Right ventricle myocardium superior (tissue), 1 donor: ENCODE measurements at places on chromosomes 7 and 10.

DNA sequence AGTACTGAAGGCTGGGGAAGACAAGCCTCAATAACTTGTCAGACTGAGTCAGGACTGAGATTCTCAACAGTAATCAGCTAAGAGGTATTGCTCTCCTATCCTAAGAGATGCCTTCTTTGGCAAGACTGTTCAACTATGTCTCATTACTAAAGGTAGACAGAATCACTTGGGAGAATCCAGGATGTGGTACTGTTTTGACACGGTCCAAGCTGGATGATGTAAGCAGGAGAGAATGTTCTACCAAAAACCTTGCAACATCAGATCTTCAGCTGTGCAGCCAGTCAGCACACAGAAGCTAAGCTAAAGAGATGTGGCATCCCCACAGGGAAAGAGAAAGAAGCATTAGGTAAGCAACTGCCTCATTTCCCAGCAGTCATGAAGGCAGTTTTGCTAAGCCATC is 391.4 kb downstream of the NRG3 start:
- no peak for DNase-seq

- DNase-seq: no peak
These were observed 61.5 kb downstream of the SLIT1 start for GRCh38 chr10:97124211-97124610.

GRCh38 chr7:52639126-52639525 is 396.3 kb upstream of the POM121L12 start:
- no peak for DNase-seq

GRCh38 chr10:31669357-31669756 is 259.3 kb downstream of the ARHGAP12 start:
- no peak for DNase-seq

DNA sequence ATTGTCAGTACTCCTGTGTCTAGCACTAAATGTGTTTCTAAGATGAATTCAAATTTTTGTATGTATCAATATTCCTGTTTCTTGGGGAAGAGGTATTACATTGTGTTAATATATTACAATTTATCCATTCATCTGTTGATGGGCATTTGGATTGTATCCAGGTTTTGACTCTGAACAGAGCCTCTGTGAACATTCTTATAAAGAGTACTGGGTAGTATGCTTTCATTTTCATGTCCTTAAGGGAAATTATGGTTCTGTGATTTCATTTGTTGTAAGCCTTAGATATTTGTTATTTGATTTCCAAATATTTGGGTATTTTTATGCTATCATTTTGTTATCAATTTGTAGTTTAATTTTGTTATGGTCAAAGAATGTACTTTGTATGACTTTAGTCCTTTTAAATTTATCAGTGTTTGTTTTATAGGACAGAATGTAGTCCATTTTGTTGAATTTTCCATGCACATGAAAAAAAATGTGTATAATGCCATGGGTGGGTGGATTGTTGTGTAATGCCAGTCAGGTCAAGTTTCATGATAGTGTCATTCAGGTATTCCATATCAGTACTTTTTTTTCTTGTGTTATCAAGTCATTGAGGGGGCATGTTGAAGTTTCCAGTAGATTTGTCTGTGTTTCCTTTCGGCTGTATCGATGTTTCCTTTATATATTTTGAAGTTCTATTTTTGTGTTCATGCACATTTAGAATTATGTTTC is 38.4 kb downstream of the STAM start:
- DNase-seq: no peak

DNA sequence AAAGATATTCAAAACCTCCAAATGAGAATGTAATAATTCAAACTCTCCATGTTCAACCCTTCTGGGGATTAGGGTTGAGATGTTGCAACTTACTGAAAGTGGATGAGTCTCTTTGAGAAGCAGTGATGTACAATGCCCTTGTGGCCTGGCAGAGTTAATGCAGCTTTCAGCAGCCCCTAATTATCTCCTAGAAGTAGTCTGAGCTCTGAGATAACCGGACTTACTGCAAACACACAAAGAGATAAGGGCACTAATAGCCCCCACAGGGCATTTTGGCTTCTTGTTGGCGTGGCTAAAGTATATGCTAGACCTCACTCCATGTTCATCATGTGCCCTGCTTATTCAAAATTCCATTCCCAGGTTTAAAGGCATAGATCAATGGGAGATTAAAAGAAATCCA is 404.7 kb downstream of the NEBL start:
- no peak for DNase-seq

- DNase-seq: no peak
These were observed 162.8 kb upstream of the NFE2L3 start for GRCh38 chr7:25989140-25989705.

DNA sequence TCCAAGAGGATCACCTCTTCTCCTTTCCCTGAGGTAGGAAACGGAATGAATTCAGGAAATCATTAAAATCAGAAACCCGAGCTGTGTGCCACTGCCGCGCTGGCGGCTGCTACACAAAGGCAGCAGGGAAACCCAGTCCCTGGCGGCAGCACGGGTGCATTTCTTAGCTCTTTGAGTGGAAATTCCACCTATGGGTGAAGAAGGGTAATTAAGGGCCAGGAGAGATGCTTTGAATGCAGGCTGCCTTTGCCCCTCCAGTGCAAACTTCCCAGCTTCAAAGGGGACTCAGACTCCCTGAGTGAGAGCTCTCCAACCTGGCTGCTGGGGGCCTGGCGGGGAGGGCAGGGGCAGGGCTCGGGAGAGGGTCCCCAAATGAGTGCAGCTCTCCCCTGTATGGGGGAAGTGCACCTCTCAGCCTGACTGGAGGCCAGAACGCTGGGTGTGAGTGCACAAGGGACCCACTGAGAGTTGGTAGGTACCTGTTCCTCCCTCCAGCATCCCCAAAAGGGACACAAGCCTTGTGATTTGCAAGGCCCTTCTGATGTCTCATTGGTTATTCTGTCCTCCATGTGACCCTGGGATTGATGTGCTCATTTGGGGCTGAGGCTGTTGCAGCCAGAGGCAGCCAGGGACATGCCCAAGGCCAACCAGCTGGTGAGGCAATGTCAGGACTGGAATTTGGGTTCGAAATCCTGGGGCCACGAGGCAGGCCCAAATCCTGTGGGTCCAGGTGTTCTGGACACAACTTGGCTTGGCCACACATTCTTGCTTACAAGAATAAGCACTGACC is 16.3 kb upstream of the ZMIZ1 start:
- no peak for DNase-seq

DNA sequence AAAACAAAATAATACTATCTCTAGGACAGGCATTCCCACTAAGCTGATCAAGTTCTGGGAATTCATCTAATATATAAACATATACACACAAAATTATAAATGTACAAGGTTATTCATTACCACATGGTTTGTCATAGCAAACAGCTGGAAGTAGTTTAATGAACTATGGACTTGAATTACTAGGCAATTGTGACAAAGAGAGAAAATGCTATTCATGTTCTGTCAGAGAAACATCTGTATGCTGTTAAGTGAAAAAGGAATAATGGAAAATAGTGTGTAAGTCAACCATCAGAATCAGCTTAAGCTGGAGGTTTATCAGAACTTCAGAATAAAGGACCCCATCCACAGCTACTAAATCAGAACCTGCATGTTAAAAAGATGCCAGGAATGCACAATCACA is 2.8 kb downstream of the ZNF248 start:
- no peak for DNase-seq

DNA sequence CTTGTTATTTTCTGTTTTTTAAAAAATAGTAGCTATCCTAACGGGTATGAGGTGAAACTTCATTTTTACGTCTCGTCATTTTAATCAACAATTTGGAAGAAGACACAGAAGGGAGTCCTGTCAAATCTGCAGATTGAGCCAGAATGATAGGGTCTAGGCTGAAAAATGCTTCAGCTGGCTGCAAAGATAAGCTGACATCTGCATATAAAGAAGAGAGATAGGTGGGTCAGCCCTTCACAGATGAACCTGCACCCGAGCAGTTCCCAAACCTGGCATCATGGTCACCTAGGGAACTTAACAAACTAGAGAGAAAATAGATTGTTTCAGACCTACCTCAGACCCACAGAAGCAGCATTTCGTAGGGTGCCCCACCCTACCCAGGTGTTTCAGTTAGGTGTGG is 35.2 kb upstream of the BMPR1A start:
- DNase-seq: no peak

- DNase-seq: no peak
These were observed 55.3 kb downstream of the STK32C start for GRCh38 chr10:132252412-132252811.

GRCh38 chr10:95327367-95327766 is 36.6 kb upstream of the PDLIM1 start:
- peak; percentile 75 for DNase-seq

- no peak for DNase-seq
These were observed 1085.5 kb downstream of the SORCS1 start for GRCh38 chr10:106078895-106079576.

- no peak for DNase-seq
These were observed 376.0 kb downstream of the GALNT17 start for GRCh38 chr7:71507680-71508602.

DNA sequence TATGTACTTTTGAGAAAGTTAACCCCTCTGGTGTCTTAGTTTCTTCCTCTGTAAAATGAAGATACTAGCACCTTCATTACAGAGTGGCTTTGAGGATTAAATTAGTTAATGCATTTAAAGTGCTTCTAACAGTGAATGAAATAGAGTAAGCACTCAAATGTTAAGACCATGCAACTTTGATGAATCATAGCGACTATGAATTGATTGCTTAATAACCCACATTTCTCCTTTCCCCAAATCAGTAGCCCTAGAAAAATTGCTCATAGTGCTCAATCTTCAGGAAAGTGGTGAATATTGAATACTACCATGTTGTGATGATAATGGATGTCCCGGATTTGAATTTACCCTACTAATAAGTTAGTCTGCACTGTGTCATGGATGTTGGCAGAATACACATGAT is 48.1 kb downstream of the CD36 start:
- no peak for DNase-seq

DNA sequence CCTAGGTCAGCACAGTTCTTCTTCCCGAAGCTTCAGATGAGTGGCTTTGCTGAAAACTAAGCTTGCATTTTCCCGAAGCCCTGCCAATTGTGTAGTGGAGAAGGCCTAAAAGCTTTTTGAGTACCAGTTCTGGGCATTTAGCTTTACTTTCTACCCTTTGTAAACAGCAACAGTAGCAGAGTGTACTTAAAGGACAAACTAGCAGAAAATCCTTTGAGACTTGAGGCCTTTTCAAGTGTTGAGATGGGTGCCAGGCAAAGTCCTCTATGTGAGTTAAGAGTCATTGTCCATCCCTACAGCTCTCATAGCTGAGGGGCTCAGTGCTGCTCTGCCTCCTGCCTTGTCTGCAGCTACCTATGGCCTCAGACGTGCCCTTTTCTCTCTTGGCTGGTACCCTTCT is 368.2 kb downstream of the CCSER2 start:
- DNase-seq: no peak

GRCh38 chr10:99685597-99685967 is 26.3 kb downstream of the ENTPD7 start:
- no peak for DNase-seq

DNA sequence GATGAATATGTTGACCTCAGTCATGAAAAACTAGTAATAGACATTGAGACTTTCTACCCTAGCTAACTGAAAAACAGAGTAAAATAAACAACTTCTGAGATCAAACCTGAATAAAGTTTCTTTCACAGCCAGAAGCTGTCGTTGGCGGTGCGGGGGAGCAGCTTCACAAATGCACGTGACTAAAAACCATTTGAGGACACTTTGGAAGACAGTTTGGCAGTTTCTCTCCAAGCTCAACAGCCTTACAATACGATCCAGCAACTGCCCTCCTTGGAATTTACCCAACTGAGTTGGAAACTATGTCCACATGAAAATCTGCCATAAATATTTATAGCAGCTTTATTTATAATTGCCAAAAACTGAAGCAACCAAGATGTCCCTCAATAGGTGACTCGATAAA is 63.1 kb downstream of the CYTH3 start:
- no peak for DNase-seq

DNA sequence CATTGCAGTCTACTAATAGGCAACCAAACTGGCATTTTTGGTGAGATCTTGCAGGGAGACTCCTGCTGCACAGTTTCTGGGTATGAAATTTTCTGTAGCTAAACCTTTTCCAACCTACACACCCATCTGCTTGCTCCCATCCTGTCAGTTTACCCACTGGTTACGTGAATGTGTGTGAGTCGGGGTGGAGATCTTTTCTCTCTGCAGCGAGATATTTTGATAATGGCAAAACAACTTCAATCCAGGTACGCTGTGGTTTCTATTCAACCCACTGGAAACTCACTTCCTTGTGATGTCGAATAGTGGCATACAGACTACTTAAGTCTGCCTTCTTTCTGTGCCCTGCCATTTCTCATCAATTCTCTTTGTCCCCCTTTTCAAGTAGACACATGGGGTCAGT is 4.5 kb downstream of the PLEKHA1 start:
- no peak for DNase-seq
